HL-60 (cell line): ENCODE measurements at places on chromosomes 12 and 14.

GRCh38 chr12:80032946-80033345 is 66.4 kb upstream of the OTOGL start:
- DNase-seq: no peak

DNA sequence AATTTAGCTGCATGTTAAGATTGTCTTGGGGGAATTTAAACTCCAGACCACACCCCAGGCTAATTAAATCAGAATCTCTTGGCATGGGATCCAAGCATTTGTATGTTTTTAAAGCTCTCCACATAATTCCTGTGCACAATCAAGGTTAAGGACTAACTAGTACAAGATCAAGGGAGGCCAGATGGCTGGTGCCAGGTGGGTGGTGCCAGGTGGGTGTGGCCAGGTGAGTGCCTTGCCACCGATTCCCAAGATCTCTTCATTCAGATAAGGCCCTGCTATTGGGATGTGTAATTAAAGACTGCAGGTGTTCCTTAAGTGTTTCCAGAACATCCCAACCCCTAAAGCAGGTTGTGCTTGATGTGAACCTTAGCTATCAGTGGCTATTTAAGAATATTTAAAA is 75.1 kb downstream of the NRXN3 start:
- no peak for DNase-seq

GRCh38 chr12:109157986-109158385 is 41.6 kb downstream of the ACACB start:
- no peak for DNase-seq

DNA sequence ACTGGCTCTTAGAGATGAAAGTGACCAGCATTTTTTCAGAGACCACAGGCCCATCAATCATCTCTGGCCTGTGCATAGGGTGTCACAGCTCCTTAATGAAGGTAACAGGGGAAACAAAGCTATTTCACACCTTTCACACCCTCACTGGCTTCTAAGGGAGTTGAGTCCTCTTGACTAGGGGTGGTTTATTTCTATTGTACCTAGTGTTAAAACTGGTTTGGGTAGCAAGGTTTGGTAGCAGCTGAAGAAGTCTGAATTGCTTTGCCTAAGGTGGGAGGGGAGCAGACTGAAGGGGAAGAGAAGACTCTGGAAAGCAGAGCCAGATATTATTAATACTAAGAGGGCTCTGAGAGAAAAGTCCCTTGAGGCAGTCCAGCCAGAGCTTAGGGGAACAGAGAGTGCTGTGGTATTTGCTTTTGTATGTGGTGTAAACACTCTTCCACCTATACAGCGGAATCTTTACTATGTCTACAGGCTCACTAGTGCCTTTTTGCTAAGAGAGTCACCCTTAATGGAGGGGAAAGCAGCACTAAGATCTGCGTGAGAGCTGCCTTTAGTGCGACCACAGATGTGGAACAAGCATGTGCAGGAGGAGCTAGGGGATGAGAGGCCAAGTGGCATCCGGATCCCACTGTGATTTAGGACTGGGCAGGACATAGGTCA is 95.8 kb downstream of the STXBP6 start:
- DNase-seq: no peak

- no peak for DNase-seq
Measured at GRCh38 chr12:31989571-31990362, 30.6 kb downstream of the RESF1 start.

DNA sequence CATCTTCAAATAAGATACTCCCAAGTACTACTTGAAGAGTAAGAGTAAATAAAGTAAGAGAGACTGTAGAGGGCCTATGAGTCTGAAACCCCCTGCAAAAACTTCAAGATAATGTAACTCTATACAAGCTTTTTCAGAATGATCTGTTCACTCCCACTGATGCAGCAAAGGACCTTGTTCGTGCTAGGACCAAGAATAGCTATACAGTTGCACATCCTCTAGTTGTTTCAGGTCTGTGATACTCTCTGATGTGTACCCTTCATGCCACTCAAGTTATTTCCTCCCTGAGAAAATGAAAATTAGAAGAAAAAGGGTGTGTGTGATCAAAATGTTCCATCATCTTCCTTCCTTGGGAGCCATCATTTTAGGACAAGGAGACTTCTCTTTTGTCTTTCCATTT is 204.4 kb downstream of the ALX1 start:
- DNase-seq: no peak

DNA sequence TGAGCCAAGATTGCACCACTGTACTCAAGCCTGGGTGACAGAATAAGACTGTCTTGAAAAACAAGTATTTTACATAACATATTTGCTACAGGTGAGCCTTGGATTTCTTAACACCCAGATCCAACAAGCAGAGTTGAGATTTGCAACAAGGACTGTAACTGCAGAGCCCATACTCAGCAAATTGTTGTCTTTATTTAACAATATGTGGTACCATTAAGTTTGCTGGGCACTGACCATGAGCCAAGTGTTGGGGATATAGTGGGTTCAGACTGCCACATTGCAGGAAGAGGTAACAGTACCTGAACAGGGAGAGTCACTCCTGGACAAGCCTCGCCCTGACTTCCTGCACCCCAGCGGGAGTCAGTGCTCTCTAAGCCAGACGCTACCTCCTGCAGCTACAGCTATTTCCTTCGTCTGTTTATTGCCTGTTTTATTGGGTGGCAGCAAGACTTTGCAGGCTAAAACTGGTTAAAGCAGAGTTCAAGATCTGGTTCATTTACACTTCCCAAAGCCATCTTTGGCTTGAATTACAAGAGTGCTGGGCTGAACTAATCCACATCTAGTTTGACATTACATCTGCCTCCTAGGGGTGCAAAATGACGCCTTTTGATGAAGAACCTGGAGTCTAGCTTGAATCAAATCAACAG is 12.5 kb downstream of the AHSA1 start:
- no peak for DNase-seq

DNA sequence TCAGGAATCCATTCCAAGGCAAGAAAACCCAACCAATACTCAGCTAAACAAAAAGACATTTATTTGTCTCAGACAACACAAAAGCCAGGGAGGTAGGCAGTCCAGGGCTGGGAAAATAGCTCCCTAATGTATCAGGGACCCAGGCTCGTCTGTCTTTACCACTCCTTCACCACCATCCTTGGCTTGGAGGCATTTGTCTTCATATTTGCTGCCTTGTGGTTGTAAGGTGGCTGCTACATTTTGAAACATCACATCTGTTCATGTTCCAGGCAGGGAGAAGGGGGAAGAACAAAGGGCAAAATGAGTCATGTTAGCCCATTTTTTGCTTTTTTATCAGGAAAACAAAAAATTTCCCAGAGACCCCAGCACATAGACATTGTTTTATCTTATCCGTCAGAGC is 44.8 kb upstream of the PCED1B start:
- DNase-seq: no peak

DNA sequence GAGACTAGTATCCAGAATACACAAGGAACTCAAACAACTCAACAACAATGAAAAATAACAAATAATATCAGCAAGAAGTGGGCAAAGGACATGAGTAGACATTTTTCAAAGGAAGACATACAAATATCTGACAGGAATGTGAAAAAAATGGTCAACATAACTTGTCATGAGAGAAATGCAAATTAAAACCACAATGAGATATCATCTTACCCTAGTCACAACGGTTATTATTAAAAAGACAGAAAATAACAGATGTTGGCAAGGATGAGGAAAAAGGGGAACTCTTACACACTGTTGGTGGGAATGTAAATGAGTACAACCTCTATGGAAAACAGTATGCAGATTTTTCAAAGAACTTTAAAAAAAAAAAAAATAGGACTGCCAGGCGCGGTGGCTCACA is 20.4 kb downstream of the VWF start:
- no peak for DNase-seq

GRCh38 chr12:122460641-122461040 is 38.2 kb upstream of the CLIP1 start:
- DNase-seq: no peak

- no peak for DNase-seq
Measured at GRCh38 chr12:41932470-41932991, 212.1 kb downstream of the GXYLT1 start.

- DNase-seq: no peak
Measured at GRCh38 chr12:132540436-132540835, 50.5 kb downstream of the FBRSL1 start.
